ENCODE measurements at places on chromosomes 13 and 19.

DNA sequence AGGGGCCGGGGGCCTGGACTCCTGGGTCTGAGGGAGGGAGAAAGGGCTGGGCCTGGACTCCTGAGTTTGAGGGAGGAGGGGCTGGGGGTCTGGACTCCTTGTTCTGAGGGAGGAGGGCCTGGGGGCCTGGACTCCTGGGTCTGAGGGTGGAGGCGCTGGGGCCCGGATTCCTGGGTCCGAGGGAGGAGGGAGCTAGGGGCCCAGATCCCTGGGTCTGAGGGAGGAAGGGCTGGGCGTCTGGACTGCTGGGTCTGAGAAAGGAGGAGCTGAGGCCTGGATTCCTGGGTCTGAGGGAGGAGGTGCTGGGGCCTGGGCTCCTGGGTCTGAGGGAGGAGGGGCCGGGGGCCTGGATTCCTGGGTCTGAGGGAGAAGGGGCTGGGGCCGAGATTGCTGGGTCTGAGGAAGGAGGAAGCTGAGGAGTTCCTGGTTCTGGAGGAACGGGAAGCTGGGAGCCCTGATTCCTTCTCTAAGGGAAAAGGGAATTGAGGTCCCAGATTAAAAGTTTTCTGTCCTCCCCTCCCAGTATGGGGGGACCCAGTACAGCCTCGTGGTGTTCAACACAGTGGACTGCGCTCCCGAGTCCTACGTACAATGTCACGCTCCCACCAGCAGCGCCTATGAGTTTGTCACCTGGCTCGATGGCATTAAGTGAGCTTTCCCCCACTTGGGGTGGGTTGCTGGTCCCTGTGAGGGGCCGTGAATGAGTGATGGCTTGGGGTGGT is 721 bp downstream of the MED25 start:
- DNase-seq = no peak

DNA sequence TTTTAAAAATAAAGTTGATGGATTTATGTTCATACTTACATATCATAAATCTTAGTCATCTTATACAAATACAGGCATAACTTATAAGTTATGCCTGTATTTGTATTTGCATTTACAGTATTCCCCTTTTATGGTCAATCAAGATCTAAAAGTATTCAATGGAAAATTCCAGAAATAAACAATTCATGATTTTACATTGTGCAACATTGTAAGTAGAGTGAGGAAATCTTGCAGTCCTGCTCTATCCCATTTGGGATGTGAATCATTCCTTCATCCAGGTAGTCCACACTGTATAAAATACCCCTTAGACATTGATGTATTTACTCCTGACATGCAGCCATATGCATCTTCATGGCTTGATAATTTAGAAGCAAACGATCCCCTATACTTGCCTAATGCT is 795.3 kb downstream of the SLITRK1 start:
- no peak for DNase-seq

- DNase-seq = no peak
Observed at GRCh38 chr19:42555317-42555716, 27.0 kb upstream of the CEACAM1 start.

- no peak for DNase-seq
Observed at GRCh38 chr13:20995245-20995838, 66.0 kb downstream of the LATS2 start.

DNA sequence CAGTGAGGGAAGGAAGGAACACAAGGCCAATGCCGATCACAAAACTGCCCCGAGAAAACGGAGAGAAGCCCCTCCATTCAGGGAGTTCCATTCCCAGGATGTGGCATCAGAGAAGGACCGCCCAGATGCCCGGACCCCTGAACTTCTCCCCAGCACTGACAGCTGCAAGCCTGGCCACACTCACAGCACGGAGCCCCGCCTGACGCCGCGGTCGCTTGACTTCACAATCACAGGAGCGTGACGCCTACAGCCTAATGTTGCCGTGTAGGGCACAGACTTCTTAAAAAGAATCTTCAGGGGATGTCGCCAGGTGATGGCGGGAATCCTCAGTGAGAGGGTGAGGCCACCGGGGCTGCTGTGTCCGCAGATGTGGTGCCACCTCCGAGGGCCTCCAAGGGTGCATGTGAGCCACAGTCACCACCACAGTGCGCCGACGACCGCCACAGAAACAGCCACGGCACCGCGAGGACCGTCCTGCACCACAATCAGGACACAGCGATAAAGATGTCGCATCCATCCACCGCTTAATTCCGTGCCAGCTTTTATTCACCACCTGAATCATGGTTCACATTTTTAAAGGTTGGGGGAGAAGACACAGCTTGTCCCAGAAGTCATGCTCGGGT is 77.2 kb downstream of the SPACA7 start:
- DNase-seq = no peak

GRCh38 chr19:10286803-10287737 is at the start of gene ICAM4:
Gene ICAM4, plus strand, starts transcription at chr19:10286955. Its CDS starts 58 bp downstream, at chr19:10287013.
- peak; percentile 54 for DNase-seq

DNA sequence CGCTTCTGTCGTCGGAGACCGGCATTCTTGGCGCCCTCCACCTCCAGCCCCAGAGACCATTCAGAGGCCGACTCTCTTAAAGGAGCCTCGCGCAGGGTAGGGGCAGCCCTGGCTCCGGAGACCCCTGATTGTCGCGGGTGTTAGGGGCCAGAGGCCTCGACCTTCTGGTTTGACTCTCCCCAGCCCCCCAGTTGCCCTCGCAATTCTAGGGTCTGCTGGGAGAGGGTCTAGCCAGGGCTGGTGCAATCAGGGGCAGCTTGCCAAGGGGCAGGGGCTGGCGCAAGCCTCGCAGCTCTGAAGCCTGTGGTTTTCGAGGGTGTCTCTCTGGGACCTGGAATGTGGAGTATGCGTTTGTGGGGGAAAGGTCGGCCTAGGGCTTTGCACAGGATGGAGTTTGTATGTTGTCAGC is 1.6 kb upstream of the SLC7A10 start:
- DNase-seq = no peak

GRCh38 chr13:93767180-93767916 is 540.7 kb downstream of the GPC6 start:
- no peak for DNase-seq

- DNase-seq = no peak
Observed at GRCh38 chr13:75170311-75170710, 311.7 kb downstream of the TBC1D4 start.

GRCh38 chr19:30449673-30450072 is 77.5 kb downstream of the ZNF536 start:
- no peak for DNase-seq

- DNase-seq = no peak
Observed at GRCh38 chr19:7860714-7861618, 13.2 kb downstream of the PRR36 start.

DNA sequence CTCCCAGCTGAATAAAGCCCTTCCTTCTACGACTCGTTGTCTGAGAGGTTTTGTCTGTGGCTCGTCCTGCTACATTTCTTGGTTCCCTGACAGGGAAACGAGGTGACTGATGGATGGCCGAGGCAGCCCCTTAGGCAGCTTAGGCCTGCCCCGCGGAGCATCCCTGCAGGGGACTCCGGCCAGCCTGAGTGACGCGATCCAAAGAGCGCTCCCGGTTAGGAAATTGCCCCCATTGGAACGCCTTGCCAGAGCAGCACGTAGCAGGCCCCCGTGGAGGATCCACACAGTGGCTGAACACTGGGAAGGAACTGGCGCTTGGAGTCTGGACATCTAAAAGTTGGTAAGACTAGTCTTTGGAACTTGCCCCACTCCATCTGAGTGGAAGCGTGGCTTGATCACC is 296.8 kb upstream of the SGCG start:
- DNase-seq = no peak

DNA sequence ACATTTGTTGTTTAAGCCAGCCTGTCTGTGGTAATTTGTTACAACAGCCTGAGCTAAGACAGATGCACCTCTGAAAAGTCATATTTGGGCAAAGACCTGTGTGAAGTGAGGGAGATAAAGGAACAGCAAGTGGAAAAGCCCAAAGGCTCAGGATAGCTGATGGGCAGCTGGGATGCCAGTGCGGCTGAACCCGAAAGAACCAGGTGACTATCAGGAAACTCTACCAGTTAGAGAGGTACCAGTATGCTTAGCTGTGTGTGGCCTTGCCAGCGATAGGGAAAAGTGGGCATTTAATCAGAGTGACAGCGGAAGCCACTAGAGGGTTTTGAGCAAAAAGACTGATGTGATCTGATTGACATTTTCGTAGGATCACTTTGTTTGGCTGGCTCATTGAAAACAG is 764.8 kb upstream of the GPC6 start:
- no peak for DNase-seq

DNA sequence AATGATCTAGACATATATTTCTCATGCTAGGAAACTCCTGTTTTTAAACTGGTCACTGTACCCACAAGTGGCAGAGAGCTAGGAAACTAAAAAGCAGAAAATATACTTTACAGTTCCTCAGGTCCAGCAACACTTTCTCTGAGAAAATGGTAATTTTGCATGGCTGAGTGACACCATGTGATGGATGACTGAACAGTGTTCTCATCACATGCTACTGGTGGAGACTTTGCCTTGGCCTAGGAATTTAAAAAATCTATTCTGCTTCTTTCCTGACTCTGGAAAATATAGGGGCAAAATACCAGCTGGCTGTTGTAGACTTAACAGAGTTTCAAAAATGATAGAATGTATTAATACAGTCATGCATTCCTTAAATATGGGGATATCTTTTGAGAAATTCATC is 50.0 kb downstream of the LATS2 start:
- DNase-seq = no peak

- DNase-seq = no peak
Observed at GRCh38 chr13:25699600-25699999, 327.8 kb downstream of the ATP8A2 start.

GRCh38 chr13:98910501-98910951 is 67.3 kb downstream of the DOCK9 start:
- no peak for DNase-seq

GRCh38 chr13:79659121-79659521 is 178.2 kb downstream of the NDFIP2 start:
- DNase-seq = no peak

DNA sequence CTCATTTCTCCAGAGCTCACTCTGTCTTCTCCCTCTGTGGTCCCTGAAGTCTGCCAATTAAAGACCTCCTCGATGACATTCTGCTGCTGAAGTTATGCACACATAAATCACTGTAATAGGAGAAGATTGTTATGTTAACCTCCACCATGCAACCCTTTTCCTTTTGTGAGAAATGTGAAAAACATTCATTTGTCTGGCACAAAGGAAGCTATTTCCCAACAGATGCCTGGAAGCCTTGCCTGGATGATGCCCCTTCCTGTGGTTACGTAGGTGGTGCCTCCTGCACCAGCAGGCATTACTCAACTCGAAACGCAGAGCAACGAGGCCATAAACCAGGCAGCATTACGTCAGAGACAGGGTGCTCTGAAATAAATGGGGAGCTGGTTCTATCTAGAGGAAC is 327.4 kb upstream of the ZNF507 start:
- no peak for DNase-seq

DNA sequence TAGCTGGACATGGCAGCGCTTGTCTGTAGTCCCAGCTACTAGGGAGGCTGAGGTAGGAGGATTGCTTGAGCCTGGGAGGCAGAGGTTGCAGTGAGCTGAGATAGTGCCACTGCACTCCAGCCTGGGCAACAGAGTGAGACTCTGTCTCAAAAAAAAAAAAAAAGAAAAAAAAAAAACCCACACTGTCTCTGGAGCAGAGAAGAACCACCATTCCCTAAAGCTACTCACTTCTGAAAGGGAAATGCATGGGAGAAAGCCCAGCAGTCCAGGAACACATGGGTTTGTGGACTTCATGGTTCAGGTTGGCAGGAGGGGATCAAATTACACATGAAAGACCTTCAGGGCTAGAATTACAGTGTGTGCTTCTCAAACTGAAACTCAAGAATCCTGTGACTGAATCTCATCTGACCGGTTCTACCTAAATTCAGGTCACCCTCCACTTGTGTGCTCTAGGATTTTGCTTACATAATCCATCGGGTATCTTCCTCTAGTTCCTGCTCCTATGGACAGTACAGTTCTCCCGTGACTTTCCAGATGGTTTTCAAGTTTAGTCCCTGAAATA is 30.2 kb upstream of the CPB2 start:
- no peak for DNase-seq

DNA sequence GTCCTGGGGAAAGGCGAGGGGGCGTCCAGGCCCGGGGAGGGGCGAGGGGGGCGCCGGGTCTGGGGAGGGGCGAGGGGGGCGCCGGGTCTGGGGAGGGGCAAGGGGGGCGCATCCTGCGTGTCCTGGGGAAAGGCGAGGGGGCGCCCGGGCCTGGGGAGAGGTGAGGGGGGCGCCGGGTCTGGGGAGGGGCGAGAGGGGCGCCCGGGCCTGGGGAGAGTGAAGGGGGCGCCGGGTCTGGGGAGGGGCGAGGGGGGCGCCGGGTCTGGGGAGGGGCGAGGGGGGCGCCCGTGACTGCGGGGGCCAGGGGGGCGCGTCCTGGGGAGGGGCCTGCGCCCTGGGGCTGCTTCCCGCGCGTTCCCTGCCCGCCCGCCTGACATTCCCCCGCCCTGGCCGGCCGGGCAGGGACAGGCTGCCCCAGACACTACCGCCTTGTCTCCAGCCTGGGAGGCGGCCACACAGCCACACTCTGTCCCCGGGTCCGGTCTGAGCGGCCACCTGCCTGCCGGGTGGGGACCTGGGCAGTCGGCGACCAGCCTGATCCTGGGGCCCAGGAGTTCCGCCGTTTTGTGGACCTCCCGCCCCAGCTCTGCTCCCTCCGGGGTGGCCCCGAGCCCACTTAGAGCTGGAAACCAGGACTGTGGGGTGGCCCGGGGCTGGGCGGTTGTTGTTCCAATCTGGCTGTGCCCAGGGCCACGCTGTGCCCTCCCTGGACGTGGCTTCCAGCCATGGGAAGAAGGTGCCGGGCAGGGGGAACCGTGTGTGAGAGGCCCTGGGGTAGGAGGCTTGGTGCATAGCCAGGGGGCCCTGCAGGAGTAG is 11.8 kb downstream of the PALM start:
- no peak for DNase-seq

GRCh38 chr19:48844472-48844871 is 8.2 kb upstream of the HSD17B14 start:
- no peak for DNase-seq

GRCh38 chr19:8017808-8018207 is 12.4 kb upstream of the ELAVL1 start:
- DNase-seq = peak; percentile 48

GRCh38 chr19:24140099-24140498 is 53.1 kb downstream of the ZNF254 start:
- no peak for DNase-seq

GRCh38 chr13:33270895-33271538 is 14.5 kb downstream of the STARD13 start:
- no peak for DNase-seq

DNA sequence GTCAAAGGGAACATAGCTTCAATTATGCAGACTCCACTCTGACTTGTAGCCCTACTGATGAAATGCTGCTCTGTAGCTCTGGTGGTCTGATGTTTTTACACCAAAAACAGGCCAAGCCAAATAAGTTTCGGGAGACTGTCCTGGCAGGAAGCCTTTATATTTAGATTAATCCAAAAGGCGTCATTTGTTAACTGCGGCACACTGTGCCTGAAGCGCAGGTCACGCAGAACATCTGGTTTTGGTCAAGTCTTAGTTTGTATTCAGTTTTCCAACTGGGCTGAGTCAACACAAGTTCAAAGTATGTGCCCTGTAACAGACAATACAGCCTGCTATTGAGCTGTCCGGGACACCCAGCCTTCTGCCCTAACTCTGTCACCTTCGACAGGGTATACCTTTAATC is 154.6 kb upstream of the IPO5 start:
- DNase-seq = no peak

- peak; percentile 70 for DNase-seq
Observed at GRCh38 chr19:32976223-32976805, 4.3 kb downstream of the FAAP24 start.

Data from CD4-positive, alpha-beta T cell treated with Interleukin-4 for 1 hour (primary cell).